Stimulated activated CD8-positive, alpha-beta memory T cell treated with anti-CD3 and anti-CD28 coated beads, Interleukin-4, amount 100 ng/mL, for 1 hour (primary cell): ENCODE measurements at places on chromosomes 11 and 22.

DNA sequence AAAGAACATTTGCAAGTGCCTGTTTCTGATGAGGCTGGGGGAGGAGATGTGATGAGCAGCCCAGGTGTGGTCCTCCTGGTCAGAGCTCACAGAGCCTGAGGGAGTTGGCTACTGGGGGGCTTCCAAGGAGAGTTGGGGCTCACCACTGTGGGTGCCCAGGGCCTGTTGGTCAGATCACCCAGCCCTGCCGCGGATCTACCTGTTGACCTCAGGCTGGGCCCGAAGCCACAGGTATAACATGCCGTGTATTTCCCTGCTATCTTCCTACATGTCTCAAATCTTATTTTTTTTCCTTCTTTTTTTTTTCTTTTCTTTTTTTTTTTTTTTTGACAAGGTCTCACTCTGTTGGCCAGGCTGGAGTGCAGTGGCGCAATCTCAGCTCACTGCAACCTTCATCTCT is 199.7 kb upstream of the TBCEL start:
- no peak for DNase-seq

- no peak for DNase-seq
These were observed 102.4 kb upstream of the MTMR2 start for GRCh38 chr11:96026310-96026709.

DNA sequence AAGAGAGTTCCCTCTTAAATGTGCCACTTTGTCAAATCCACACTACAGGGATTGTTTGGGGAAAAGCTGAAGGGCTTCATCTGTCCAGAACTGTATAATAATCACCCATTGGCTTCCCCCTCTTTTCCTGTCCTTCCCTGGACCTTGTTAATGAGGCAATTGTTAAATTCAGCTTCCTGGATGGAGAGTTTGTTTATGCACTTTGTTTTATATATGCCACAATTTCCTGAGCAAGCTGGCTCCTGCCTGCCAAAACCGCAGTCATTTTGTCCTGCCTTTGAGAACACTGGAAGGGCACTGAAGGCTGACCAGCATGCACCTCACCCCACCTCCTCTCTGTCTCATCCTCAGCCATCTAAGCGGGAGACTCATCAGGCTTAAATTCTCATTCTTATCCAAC is 86.2 kb downstream of the MSANTD4 start:
- no peak for DNase-seq

GRCh38 chr11:119144825-119145486 is 3.9 kb upstream of the ABCG4 start:
- DNase-seq, result no peak

- DNase-seq, result no peak
These were observed 8.5 kb downstream of the LGALS2 start for GRCh38 chr22:37571258-37571991.

DNA sequence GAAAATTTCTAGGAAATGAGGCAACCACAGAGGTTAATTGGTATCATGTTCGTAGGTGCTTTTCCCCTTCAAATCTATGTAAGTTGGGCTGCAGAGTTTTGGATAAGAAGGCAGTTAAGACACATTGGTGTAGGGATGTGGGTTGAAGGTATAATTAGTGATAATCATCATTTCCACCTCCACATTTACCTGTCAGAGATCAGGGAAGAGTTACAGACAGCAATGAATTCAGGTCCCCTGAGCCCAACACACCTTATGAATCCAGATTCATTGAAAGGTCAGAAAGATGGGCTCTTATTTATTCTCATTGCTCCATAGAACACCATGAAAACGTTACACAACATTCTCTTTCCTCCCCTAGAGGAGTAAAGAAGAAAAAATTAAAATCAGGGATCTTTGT is 308.7 kb downstream of the C11orf87 start:
- no peak for DNase-seq

DNA sequence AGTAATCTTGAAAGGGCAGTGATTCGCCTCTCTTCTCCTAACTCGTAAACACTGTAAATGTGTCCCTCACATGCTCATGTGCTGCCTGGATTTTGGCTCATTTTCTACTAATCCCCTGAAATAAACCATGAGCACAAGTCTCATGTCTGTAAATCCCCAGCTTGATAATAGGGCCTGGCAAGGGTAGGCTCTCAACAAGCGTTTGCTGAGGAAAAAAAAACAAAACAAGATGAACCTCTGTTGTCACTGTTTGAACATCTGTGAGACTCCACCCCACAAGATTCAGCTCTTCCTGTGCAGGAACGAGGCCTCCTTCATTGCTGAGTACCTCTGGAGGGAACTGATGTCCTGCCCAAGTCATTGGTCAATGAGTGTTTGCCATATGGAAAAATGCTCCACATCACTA is 4.5 kb upstream of the CYB5R2 start:
- DNase-seq, result no peak

DNA sequence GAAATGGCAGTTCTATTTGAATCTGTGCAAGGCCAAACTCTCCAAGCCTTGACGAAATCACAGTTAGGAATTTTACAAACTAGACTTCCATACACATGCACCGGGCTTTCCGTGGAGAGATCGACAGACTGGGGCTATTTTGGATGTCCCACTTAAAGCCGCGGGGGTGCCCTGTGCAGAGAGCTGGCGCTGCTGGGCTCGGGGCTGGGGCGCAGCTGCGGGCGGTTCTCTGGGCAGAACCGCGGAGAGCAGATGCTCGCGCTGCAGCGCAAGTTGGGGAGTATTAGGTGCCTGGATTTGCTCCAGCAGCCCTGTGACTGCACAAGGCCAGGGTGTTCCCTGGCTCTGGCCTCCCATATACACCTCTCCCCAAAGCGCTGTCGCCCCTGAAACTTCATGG is 67.2 kb downstream of the SPATA19 start:
- no peak for DNase-seq

GRCh38 chr11:123483466-123483865 is 53.4 kb downstream of the GRAMD1B start:
- no peak for DNase-seq

DNA sequence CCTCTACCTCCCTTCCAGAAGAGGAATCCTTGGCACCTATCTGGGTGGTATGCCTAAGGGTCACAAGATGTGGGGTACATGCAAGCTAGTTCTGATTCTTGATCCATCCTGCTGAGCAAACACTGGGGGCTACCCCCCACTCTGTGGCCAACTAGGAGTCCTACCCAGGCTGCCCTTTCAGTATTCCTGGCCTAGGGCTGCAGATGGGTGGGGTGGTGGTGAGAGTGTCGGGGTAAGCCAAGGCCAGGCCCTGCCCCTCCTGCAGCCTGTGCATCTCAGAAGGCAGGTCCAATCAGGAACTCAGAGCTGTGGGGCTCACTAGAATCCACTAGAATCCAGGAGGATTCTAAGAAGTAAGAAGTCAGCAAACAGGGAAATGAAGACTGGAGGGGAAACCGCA is 10.9 kb downstream of the SSH3 start:
- no peak for DNase-seq

- DNase-seq, result no peak
These were observed 1158.0 kb downstream of the TBC1D22A start for GRCh38 chr22:47920380-47920959.

GRCh38 chr11:122976734-122977469 is 4.7 kb downstream of the BSX start:
- DNase-seq, result no peak

- DNase-seq, result no peak
These were observed 3.0 kb downstream of the C11orf68 start for GRCh38 chr11:65915821-65916251.

GRCh38 chr22:39738746-39739145 is 154.8 kb downstream of the ENTHD1 start:
- DNase-seq, result no peak

GRCh38 chr11:46808799-46809431 is 37.2 kb downstream of the CKAP5 start:
- DNase-seq, result no peak

- DNase-seq, result no peak
These were observed 27.2 kb upstream of the MS4A8 start for GRCh38 chr11:60672255-60672654.

GRCh38 chr11:99881610-99882009 is 805.5 kb upstream of the ARHGAP42 start:
- no peak for DNase-seq

DNA sequence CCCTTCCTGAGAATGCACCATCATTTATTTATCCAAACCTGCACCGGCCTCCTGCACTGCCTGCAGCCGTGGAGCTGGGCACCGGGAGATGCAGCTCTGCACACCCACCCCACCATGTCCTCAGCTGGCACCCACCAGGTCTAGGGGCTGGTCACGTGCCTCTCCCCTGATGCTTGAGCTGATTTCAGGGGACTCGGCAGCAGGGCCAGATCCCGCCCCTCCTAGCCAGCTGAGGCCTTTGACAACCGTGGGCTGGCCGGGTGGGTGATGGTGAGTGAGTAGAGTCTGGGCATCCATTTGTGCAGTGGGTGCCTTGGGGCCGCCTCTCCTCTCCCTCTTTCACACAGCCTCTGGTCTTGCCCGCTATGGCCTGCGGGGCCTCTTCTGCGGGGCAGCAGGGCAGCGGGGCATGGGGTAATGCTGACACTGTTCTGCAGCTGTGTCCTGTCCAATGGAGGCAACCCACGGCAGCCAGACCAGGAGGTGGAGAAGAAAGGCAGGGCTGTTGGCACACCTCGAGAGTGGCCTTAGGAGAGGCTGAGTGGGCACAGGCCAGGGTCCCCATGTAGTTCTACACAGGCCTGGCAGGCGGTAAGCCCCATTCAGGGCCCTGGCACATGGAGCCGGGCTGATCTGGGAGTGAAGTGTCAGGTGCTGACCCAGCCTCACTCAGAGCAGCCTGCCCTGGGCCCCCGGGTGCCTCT is 38.5 kb upstream of the PRODH start:
- no peak for DNase-seq

GRCh38 chr11:19953909-19954308 is 206.4 kb downstream of the DBX1 start:
- no peak for DNase-seq

DNA sequence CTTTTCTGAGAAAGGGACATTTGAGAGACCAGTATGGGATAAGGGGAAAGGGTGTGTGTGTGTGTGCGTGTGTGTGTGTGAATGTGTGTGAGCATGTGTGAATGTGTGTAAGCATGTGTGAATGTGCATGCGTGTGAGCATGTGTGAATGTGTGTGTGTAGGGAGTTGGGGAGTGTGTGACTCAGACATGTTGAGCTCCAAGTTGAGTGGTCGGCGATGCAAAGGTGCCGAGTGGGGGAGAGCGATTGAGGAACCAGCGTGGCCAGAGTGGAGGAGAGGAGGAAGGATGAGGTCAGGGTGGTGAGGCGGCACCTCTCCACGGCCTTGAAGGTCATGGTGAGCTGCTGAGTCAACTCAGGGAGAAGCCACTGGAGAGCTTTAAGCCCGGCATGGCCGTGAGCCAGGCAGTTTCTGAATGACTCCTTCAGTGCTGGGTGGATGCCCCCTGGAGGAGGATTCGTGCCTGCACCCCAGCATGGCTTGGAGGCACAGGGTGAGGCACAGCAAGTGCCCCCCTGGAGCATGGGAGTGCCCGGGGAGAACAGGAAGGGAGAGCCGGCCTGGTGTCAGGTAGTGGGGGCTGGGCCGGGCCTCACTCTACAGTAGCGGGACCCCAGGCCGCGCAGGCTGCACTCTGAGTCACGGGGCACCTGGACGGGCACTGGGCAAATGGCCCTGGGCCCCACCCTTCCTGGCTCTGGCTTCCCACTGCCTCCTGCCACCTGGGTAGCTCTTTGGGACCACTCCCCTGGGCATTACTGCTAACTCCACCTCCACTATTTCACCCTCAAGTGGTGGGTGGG is 8.2 kb upstream of the CCDC88B start:
- DNase-seq, result peak; percentile 51

DNA sequence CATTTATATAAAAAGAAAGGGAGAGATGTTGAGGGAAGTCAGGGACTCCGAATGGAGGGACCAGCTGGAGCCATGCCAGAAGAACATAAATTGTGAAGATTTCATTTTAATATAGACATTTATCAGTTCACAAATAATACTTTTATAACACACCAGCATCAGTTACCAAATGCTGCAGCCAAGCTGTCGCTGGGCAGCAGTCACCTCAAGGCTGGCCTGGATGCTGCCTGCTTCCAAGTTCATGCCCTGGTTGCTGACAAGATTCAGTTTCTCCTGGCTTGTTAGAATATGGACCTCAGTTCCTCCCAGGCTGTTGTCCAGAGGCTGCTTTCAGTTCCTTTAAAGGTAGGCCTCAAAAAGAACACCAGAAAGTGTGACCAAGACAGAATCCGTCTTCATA is 30.8 kb upstream of the ALDH3B2 start:
- DNase-seq, result no peak

DNA sequence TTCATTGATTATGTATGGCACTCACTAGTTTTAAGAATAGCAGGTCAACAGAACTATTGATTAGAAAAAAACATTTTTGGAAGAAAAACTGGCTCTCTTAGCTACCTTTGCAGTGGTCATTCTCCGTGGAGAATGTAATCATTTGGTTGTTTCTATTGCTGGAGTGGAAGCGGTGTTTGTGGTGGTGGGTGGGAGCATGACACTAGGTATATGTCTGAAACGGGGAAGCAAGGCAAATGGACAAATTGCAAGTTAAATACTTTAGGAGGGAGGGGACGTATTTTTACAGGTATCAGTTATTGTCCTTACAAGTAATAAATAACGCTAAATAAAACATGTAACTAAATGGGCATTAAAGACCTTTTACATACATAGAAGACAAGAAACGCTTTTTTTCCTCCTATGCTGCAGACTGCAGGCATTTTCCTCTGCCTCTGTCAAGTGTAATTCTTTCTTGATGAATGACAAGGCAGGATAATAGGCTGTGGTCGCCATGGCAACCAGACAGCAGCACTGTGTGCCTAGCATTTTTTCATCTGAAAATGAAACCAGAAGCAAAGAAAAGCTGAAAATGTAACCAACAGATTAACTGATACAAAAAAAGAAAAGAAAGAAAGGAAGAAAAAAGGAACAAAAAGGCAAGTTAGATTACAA is 46.2 kb downstream of the BLID start:
- DNase-seq, result no peak

- no peak for DNase-seq
These were observed 4.5 kb downstream of the FOXR1 start for GRCh38 chr11:118975771-118976709.

DNA sequence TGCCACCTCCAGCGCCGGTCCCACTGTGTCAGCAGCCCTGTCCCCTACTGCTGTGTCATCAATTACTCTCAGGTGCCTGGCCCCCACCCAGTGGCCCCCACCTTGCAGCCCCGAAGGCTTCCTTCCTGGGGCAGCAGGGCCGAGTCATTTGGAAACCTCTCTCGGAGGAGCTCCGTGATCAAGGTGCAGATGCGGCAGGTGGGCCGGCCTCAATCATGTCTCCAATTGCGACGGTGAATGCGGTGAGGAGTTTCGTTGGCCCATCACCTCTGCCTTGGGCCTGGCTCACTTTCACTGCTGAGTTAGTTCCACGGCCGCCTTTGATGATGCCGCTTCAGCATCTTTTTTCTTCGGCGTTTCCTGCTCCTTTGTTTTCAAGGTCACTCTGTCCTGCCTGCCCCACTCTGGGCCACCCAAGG is 11.3 kb upstream of the CXCR5 start:
- DNase-seq, result no peak

- no peak for DNase-seq
These were observed 189.6 kb downstream of the ST3GAL4 start for GRCh38 chr11:126545057-126545555.
